Stimulated activated naive CD8-positive, alpha-beta T cell treated with anti-CD3 and anti-CD28 coated beads, Interleukin-15, amount 100 ng/mL, for 72 hours (primary cell): ENCODE measurements at places on chromosomes 11 and 22.

GRCh38 chr11:17267576-17267975, 9.0 kb upstream of the NUCB2 start:
- no peak for DNase-seq

GRCh38 chr22:29476116-29476515, 3.9 kb upstream of the NEFH start:
- DNase-seq, result no peak

- DNase-seq, result no peak
These were observed 8.6 kb downstream of the RCN1 start for GRCh38 chr11:32099516-32099915.

- DNase-seq, result no peak
These were observed 286.7 kb downstream of the TBC1D22A start for GRCh38 chr22:47049078-47049624.

DNA sequence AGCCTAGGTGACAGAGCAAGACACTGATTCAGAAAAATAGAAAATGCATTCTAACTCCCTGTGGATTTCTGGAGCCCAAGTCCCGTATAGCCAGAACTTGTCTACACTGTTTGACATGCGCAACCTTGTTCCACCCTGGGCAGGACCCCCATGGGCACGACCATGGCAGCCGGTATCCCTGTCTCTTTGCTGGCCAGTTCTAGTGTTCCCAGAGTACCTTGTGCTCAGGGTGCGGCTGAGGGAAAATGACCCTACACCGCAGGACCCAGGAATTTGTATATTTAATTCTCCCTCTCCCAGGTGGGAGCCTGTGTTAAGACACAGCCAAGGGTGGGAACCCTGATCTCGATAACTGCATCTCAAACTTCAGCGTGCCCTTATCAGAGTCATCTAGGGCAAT, 36.7 kb upstream of the RIC3 start:
- no peak for DNase-seq

DNA sequence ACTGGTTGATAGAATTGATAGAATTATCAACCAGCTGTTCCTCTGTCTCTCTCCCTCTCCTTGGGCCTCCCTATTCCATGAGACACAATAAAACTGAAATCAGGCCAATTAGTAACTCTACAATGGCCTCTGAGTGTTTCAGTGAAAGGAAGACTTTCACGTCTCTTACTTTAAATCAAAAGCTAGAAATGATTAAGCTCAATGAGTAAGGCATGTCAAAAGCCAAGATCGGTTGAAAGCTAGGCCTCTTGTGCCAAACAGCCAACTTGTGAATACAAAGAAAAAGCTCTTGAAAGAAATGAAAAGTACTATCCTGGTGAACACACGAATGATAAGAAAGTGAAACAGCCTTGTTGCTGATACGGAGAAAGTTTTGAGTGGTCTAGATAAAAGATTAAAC, 16.6 kb downstream of the PIH1D2 start:
- no peak for DNase-seq

GRCh38 chr22:26592421-26592891, 2.5 kb upstream of the TPST2 start:
- DNase-seq, result peak; percentile 59

GRCh38 chr11:128172046-128172878, 415.1 kb downstream of the ETS1 start:
- DNase-seq, result peak; percentile 83

GRCh38 chr11:134261626-134262488, 8.5 kb downstream of the ACAD8 start:
- no peak for DNase-seq

- no peak for DNase-seq
These were observed 6.4 kb upstream of the LDHAL6A start for GRCh38 chr11:18449251-18449650.

DNA sequence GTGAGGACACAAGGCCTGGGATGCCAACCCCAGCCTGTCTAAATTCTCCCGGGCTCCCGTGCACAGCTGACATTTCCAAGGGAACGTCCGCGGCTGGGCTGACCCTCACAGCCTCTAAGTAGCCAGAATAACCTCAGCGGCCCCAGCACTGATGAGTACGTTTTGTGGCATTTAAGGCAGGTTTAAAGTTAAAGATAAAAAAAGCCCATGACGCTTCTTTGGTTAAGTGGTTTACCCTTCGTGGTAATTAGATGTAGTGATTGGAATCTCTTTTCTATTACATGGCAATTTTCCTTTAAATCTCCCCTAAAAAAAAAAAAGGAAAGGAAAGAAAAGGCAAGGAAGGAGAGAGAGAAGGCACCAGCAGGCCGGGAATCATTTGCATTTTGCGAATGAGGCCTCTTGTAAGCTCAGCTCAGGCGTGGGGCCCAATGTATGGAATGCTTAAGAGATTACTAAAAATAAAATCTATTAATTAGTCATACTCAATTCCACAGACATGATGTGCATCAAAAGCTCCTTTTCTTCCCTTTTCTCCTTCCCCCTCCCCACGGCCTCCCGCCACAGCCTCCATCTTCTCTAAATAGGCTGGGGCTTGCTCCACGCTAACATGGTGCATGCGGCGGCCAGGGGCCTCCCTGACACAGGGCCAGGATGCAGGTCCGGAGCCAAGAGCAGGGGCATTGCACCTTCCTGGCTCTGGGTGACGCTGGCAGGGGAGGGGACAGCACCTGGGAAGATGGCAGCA, 44.1 kb downstream of the MACROD1 start:
- DNase-seq, result no peak

GRCh38 chr11:27349919-27350318, 13.1 kb downstream of the CCDC34 start:
- no peak for DNase-seq

DNA sequence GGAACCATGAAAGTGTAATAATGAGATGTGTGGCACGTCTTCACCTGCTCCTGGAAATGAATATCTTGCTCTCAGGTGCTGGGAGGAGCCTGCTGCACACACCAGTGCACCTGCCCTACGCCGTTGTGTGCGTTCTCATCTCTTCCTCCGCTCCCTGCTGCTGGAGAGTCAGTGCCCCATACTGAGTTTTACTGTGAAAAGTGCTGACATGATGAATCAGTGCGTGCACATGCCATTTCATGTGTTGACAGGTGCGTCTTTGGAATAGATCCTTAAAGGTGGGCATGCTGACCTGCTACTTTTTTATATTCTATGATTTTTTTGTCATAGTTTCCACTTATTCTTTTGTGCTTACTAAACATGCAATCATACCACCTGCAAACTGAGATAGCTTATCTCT, 1015.8 kb downstream of the BRD1 start:
- no peak for DNase-seq

GRCh38 chr22:47772864-47773263, 1010.4 kb downstream of the TBC1D22A start:
- DNase-seq, result no peak

GRCh38 chr11:95398437-95399112, 167.6 kb upstream of the SESN3 start:
- DNase-seq, result no peak

DNA sequence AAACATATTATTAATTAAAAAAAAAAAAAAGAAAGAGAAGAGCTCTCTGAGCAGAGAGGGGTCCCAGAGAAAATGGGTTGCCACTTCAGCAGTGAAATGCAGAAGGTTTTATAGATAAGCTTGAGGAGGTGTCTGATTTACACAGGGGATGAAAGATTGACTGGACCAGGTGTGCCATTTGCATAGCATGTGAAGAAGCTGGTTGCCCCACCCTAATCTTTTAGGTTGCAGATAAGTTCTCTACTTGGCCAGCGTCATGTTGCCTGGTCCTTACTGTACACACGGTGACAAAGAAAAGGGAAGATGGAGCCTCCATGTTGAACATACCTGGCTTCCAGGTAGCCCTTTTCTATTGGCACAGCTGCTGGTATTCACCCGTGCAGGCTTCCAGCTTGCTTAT, 41.4 kb downstream of the MS4A2 start:
- DNase-seq, result no peak

DNA sequence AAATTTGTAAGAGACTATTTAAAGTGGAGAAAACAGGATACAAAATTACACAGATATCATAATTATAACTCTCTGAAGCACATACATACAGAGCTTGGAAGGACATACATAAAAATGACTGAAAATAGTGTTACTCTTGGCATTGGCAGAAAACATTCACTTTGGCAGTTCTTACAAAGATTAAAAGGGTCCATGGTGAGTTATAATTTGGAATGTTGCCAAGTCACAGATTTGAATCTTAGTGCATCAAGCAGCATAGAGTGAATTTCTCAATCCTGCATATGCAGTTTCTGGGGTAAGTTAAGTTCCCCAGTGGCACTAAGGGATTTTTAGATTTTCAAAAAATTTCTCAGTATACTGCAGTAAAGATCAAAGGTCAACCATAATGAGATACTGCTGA, 115.9 kb downstream of the CCDC81 start:
- DNase-seq, result no peak

DNA sequence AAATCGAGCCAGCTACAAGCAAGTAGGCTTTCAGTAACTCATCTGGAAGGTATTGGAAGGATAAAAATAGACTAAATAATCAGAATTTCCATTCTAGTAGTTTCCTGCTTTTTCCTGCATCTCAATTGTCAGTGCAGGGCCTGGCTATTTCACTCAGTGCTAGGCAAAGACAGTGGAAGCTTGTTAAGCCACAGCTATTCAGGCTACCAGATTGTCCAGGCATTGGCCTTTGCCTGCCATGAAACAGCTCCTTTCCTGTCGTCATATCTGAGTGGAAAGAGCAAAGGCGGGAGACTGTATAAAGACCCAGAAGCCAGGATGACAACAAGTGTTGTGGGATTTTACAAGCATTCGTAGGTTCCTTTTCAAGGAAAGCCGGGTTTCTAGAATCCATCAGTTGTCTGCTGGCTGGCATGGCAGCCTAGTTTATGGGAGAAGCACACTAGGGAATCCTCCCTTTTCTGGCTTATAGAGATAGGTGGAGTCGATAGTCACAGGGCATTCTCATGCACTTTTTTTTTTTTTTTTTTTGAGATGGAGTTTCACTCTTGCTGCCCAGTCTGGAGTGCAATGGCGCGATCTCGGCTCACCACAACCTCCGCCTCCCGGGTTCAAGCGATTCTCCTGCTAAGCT, 2.0 kb upstream of the TNRC6B start:
- no peak for DNase-seq

DNA sequence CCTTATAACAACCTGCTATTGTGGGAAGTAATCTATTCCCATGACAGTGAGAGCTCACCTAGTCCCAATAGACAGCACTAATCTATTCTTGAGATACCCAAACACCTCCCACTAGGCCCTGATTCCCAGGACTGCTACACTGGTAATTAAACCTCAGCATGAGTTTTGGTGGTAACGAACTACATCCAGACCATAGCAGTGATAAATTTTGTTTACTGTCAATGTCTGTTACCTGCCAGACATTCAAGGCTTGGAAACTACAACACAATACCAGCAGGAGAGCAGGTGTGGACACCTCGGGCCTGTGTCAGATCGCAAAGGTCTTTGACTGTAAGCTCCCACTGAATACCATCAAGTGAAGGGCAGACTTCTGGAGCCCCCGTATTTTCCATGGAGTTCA, 187.1 kb downstream of the ARHGAP42 start:
- DNase-seq, result no peak

- no peak for DNase-seq
These were observed 3.5 kb downstream of the MUC2 start for GRCh38 chr11:1078191-1078601.

DNA sequence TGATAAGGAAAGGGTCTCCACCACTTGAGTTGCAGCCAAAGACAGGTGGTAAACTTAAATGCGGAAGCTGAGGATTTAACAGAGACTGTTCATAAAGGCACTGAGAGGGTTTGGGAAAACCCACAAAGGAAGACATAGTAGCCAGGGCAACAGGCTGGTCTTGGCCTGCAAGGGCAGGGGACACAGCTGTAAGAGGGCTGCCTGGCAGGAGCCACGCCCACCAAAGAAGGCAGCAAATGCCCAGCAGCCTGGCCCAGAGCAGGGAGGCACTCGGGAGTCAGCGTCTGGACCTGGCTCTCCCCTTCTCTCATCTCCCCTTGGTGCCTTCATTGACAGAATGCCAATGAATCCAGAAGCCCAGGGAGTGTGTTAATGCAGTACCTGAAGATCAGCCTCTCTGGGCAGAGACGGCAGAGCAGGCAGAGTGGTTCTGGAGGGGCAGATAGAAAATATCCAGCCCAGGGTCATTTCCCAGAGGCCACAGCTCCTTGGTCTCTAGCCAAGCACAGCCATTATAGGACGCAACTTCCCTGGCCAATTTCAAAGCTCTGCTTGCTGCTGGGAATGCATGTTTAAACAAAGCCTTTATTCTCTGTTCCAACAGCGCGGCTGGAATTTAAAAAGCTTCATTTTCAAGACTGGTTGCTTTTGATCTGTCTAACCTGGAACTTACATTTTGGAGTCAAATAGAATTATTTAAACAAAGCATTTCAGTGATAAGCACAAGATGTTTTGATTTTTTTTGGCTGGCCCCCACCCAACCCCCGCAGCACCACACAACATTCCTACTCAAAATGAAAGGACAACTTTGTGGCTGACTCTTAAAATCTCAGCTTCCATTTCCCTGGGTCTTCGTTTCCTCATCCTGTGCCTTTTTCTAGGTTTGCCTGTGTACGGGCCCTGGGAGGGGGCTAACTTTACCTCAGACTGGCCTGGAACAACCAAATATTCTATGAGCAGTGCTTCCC, 125.6 kb upstream of the LMO1 start:
- DNase-seq, result no peak

DNA sequence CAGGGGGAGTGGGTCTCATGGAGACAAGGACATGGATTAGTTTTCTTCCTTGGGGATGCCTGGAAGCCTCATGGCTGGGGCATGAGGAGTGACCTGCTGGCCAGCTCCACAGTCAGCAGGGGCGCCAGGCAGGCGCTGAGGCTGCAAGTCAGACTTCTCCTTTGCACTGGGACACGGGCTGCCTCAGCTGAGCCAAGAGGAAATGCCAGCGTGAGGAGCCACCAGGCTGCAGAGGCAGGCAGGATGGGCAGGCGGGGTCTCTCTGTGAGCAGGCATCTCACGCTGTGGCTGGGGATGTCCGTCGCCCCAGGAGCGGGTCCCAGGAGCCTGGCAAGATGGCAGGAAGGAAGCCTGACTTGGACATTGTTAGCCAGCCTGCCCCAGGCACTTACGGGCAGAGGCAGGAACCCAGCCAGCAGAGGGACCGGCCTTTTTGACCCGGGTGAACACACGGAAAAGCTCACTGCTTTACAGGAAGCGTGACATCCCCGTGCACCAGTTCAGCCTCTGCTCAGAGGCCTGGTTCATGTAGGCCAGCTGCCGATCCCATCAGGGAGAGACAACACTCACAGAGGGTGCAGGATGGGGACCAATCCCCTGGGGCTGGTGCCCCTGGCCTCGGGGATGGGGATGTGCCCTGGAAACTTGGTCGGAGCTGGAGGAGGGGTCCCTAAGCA, 10.2 kb downstream of the GNB1L start:
- DNase-seq, result peak; percentile 33

DNA sequence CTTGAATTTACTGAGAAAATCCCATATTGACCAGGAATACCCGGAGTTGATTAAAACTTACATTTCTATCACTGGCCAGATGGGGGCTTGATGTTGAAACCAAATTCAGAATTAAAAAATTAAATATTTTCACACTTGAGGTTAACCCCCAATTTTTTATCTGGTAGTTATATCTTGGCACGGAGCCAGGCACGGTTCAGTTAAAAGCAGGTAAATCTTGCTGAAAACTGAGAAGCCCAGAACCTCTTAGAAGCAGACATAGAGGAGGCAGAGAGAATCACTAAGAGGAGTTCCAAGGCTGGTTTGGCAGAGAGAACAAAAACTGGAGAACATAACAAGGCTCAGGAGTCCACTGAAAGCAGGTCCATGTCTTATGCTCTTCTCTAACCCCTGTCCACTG, 77.7 kb downstream of the USP35 start:
- DNase-seq, result no peak

- no peak for DNase-seq
These were observed 41.7 kb downstream of the THAP12 start for GRCh38 chr11:76339221-76339620.

GRCh38 chr11:75267171-75267970, 26.8 kb downstream of the TPBGL start:
- no peak for DNase-seq
